ENCODE measurements at places on chromosomes 12 and 14.

DNA sequence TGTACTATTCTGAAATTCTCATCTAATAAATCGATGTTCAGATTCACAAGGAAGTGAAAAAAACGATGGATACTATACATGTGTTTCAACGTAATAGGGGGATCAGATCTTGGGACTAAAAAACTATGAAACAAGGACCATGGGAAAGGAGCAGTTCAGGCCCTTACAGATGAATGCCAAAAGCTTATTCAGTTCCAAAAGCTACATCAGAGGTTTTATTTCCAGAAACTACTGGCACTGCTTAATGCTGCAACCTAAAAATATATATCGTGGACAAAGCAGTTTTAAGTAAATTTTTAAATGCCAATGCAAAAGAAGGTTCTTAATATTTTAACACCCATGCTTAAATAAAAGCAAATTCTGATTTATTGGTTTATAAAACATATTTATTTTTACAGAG lies 38.5 kb downstream of the LRIG3 start:
- DNase-seq = no peak

DNA sequence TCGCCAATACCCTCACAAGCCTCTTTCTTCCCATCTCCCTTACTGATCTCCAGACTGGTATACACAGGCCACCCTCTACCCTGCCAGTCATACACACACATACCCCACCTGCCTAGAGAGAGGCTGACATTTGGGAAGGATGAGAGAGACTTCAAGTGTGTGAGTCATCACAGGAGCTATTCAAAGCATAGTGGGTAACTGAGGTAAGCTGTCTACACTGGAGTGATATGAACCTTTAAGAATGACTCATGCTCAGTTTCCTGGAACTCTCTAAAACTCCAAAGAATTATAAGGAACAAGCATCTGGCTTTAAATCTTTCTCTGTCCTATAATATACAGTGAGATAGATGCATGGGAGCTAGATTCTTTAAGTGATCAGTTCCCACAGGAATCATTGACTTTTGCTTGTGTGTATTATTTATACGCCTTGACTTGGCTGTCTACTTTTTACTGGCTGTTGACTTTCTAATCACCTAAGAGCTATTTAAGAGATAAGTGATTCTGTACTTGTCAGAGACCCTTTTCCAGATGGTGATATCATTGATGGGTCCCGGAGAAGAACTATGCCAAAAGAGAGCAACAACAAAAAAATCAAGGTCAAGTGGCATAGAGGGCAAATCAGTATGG lies 5.8 kb downstream of the IGF1 start:
- no peak for DNase-seq

DNA sequence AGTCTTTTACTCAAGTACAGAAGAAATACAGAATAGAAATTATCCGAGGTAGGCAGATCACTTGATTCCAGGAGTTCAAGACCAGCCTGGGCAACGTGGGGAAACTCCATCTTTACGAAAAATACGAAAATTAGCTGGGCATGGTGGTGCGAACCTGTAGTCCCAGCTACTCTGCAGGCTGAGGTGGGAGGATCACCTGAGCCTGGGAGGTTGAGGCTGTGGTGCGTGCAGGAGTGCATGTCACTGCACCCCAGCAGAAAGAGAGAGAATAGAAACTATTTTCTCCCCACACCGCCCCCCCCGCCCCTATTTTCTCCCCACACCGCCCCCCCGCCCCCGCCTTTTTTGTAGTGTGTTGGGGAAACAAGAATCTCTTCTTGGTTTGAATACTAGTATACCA lies 2.2 kb downstream of the DNM1L start:
- DNase-seq = no peak

- DNase-seq = no peak
Observed at GRCh38 chr12:76891609-76892008, 12.8 kb upstream of the CSRP2 start.

DNA sequence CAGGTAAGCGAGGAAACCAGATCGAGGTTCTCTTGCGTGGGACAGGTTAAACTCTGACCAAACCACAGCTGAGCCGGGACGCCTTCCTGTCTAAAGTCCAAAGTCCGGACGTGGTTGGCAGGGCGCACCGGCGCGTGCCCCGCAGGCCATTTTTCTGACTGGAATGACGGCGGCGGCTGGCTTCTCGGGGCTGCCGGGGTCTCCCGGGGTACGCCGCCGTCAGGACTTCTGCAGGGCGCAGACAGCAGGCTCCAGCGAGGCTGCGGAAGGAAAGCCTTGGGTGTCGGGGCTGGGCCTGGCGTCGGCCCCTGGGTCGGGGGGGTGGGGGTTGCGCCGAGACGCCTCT lies 32.8 kb downstream of the MIA2 start:
- peak; percentile 22 for DNase-seq

GRCh38 chr12:49288922-49289555 lies 5.9 kb upstream of the PRPH start:
- no peak for DNase-seq

- DNase-seq = no peak
Observed at GRCh38 chr14:71966528-71966927, 34.3 kb downstream of the RGS6 start.

DNA sequence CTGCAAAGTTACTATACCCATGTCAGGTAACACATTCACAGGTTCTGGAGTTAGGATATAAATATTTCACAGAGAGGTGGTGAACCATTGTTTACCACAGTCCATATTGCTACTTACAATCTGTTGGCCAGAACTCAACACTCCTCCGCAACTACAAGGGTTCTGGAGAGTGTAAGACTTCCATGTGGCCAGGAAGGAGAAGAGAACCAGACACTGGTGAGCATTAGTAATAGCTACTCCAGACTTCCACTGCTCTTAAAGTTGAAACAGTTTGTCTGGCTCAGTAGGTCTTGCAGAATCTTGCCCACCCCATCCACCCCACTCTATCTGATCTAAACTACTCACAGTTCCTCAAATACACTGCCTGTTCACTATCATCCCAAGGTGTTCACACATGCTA lies 369.6 kb downstream of the DUSP6 start:
- no peak for DNase-seq

- DNase-seq = no peak
Observed at GRCh38 chr12:3236345-3237187, 159.4 kb downstream of the TSPAN9 start.

GRCh38 chr12:79644274-79645234 lies 46.2 kb downstream of the PAWR start:
- no peak for DNase-seq

DNA sequence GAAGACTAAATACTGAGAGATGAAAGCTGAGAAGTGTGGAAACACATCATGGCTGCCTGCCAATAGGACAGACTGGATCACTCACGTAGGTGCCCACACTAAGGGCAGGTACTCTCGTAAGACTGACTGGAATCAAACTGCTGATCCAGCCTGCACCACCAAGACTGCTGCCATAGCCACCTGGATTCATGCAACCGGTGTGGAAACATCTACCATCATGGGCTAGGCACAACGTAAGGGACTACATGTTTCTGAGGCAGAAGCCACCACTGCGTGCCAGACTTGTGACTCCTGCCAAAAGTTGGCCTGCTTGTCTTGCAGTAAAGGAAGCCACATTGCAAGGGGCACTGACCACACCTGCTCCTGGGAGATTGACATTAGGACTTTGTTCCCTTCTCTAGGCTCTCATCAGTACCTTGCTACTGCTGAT lies 3.8 kb downstream of the POMT2 start:
- DNase-seq = no peak

- no peak for DNase-seq
Observed at GRCh38 chr12:9597365-9597764, 10.4 kb downstream of the KLRB1 start.

DNA sequence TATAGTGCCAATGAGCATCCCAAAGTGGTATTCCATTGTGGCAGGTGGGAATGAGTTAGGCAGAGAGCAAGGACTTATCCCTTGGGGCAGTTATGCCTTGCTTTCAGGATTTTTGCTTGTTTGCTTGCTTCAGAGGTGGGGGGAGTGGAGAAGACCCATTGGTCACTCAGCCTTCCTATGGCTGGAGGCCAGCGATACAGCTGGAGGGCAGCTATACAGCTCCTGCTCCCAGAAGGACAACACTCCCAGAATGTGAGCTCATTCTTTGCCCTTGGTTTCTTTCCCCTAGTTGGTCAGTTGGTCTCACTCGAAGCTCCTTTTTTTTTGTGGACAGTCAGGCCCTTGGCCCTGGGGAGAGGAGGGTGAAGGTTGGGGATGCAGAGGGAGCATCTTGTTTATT lies 14.5 kb downstream of the KRT83 start:
- no peak for DNase-seq

DNA sequence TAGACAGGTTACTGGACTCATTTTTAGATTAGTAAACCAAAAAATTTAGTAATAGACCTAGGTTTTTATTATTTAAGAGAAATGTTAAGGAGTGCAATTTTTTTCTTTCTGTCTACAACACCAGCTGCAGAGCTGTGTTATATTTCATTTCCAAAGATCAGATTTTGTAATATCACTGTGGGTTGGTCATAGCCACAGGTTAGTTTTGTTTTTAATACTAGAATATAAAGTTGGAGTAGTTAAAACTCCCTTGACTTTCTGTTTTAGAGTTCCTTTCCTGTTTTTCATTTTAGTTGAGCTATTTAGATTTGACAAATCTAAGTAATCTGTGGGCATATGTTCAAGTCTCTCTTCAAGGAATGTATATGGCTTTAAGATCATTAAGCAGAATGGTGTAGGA lies 30.7 kb upstream of the GARIN2 start:
- no peak for DNase-seq

- DNase-seq = no peak
Observed at GRCh38 chr12:24561411-24561871, 387.5 kb downstream of the BCAT1 start.

Data from AML-193 (cell line).